ENCODE measurements at places on chromosomes 5 and 9.

- DNase-seq, result no peak
Measured at GRCh38 chr9:135448663-135449100, 30.9 kb upstream of the PPP1R26 start.

GRCh38 chr9:116318468-116319374, 165.1 kb downstream of the PAPPA start:
- DNase-seq, result no peak

DNA sequence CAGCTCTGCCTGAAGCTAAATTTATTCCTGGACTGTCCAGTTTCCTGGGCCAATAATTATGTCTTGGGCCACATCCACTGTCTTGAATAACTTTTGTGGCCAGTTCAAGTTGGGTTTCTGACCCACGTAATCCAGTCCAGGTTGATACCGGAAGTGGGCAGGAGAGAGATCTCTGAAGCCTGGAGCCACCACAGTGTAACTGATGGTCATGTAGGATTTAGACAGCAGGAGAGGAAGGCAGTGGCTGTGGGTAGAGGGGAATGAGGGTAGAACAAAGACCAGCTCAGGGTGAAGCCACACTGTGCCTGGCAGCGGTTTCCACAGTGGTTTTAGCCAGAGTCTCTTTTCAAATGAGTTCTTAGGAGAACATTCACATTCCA, 30.2 kb downstream of the SH3PXD2B start:
- DNase-seq, result no peak

- DNase-seq, result no peak
Measured at GRCh38 chr9:106174346-106174745, 480.0 kb downstream of the TMEM38B start.

DNA sequence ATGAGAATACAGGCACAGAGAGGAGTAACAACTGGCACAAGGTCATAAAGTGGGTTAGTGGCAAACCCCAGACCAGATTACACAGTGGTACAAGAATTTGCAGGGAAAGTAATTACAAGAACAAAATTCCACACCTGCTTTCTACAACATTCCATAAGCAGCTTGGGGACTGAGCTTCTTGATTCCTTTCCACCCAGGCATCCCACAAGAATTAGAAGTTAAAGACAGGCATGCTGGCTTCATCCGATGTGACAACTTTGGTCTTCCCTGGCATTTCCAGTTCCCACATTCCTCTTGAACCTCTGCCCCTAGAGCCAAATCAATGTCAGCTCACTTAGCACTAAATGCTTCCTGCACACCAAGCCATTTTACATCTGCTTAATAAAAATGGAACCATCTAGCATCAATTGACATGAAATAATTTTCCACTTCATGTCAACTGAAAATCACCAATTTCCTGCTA, 435.8 kb upstream of the PAPPA start:
- DNase-seq, result no peak

DNA sequence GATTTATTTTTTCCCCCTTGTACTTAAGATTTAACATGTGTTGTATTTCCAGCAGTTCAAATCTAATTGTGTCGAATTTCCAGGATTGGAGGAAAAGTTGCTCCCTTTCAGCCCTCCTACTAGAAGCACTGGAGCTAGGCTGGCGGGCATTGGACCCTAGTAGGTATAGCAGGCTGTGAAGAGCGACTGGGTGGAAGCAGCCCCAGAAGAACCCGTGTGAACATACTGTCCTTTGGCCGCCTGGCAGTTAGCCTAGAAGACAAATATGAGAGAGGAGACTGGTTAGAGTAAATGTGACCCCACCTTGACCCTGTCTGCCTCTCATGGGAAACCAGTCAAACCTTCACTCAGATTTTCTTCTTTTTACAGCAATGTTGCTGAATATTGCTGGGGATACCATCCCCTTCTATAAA, 13.9 kb downstream of the ALDOB start:
- no peak for DNase-seq

DNA sequence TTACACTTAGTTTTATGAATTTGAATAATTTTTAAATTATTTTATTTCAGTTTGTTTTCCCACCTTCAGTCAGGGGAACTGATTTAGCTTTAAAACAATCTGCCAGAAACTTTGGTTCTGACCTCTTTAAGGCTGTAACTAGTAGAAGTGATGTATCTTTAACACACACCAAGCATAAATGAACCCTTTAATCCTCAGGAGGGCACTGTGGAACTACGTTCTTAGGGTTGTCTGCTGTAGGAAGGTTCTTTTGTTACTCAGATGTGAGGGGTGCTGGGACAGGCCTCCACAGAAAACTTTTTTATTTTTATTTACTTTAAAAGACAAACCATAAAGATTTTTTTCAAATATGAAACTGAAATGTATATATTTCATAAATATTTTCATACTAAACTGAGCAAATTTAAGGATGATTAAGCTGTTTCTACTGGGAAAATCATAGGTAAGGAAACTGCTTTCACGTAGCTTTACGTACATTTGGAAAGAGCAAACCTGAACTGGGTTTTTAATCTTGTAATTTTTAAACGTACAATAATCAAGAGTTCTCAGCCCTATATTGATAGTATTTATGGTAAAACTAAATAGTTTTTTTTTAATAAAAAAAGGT, 5.3 kb downstream of the KLF4 start:
- DNase-seq, result peak; percentile 76

DNA sequence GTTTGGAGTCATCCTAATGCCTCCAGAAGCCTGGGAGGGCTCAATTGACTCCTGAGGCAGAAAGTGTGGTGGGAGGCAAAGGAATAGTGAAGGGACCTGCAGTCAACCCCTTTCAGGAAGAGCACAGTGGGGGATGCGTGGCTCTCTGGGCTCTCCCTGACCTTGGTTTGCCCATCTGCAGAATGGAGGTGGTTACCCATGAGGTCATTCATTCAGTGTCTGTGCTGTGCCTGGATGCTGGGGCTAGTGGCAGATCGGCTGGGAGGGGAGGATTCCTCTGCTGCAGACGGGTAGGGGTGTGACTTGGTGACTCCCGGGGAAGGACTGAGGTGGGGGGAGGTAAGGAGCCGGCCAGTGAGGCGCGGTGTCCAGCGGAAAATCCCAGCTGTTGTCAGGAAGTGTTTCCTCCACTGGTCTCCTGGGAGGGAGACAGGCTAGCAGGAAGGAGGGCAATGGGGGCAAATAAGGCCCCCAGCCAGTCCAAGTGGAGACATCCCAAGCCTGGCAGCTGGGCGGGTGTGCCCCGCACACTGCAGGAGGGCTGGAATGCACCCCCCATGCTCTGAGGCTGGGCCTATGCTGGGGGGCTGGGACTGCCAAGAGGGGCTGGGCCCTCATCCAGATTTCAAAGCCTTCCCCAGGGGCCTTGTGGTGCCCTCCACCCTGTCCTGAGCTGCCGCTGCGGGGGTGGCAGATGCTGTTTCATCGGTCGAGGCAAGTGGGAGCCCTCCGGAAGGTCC, 10.9 kb downstream of the CXXC5 start:
- DNase-seq, result peak; percentile 64

DNA sequence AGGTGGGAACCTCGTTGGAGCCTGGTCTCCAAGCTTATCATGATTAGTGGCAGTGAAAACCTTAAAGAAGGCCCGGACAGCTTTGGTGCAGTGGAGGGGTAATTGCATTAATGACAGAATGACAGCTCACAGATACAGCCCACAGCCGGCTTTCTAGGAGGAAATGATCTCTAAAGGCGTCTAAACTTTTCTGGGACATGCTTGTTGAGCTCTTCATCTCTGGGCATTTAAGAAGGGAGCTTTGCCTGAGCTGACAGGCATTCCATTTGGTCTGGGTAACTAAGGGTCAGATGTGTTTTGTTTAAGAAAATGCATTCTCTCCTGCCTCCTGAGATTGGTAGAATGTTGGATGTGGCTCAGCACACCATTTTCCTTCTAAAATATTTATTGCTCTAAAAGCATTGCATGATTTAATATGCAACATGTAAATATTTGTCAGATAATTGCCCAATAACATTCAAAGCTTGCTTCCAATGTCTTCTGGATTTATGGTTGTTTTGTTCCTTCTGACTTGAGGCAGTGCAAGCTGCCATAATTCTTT, 4.0 kb downstream of the ANKRD33B start:
- no peak for DNase-seq

GRCh38 chr9:95801797-95802196, 73.7 kb upstream of the ERCC6L2 start:
- no peak for DNase-seq

- no peak for DNase-seq
Measured at GRCh38 chr9:68877219-68877618, 136.7 kb downstream of the PRKACG start.

GRCh38 chr5:123289210-123289609, 134.0 kb downstream of the CEP120 start:
- DNase-seq, result no peak

DNA sequence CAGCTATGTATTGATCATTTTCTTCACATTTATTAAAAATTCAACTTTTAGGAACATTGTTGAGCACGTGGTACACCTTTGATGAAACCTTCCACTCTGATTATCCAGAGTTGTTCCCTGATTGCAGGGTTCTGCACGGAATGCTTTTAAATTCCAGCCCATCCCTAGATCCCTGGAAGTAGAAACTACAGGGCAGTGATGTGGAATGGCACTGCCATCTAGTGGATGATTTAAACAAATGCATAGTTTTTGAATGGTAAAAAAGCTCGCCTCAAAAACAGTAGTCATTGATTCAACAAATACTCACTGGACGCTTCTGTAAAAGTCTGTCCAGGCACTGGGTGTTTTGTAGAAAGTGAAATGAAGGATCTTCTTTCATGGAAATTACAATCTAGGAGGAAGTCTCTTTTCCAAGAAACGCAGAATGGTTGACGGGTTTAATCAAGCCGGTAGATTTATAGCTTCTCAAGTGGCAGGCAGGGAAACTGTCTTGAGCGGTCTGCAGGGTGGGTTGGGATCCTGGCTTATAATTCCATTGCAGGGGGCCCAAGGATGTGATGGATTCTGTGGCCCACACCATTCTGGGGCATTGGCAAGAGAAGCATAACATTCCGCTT, 118.4 kb downstream of the ARHGAP26 start:
- peak; percentile 73 for DNase-seq

GRCh38 chr5:51987669-51988209, 604.5 kb downstream of the ISL1 start:
- no peak for DNase-seq

DNA sequence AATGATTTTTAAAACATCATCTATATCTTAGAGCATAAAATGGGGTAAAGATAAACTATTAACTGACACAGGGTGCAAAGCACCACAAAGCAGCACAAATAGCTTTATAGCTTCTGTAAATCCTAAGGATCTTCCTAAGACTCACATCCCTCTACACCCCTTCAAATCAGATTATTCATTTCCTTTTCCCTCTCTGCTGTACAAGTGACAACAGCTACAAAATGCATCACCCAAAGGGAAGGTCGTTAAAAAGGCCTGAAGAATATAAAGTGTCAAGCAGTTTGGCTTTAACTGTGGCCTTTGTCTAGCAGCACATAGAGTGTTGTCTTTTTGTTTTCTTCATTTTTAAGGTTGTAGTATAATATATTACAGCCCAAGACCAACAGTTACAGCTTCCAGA, 422.1 kb downstream of the PDE4D start:
- DNase-seq, result no peak

DNA sequence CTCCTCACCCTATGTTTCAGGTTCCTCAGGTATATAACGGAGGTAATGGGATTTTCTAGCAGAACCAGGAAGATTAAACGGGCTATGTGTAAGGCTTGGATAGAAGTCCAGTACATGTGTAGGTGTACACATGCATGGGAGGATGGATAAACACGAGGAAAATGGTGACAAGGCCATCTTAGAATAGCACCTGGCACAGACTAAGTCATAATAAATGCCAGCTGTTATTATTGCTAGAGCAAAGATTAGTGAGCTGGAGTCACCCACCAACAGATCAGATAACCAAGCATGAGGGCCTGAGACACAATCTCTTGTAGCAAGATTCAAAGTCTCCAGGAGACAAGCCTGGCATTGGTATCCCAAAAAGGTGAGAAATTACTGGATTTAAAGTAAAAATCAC, 21.1 kb downstream of the SPOCK1 start:
- DNase-seq, result no peak

GRCh38 chr9:72856972-72857623, 95.8 kb downstream of the ALDH1A1 start:
- DNase-seq, result peak; percentile 83

DNA sequence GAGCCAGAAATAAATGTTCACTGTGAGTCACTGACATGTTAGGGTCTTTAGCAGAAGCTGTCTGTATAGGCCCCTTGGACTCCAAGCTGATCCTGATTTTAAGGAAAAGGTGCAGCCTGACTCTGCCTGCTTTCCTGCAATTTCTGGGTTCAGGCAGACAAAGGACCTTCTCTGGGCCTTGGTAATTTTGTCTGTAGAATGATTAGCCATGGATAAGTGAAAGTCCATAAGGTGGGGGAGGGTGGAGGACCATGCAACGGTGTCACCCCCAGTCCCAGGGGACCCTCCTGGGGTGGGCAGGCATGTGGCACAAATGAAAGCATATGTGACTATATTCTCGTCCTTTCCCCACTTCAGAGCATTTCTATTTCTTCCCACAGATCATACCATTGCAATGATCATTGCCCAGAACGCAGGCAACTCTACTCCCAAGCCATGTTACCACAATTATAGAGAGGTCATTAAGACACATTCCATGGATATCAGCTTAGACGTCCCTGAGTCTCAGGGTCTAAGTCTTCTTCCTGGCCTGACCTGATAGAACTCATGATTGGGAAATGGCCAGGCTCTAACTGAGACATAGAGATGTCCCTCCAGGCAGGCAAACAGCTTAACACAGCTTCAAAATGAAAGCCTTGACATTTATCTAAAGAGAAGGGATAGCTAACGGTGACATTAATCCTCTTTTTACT, 157.9 kb upstream of the ALDH1B1 start:
- no peak for DNase-seq

GRCh38 chr5:85441156-85441555, 1056.5 kb upstream of the EDIL3 start:
- no peak for DNase-seq

GRCh38 chr9:108543251-108543778, 312.5 kb downstream of the ACTL7B start:
- DNase-seq, result no peak

Measured in hematopoietic multipotent progenitor cell treated with erythropoietin and hydrocortisone succinate and interleukin-3 and kit ligand, for 6 days (in vitro differentiated cells).